ENCODE measurements at places on chromosomes 11 and 22.

GRCh38 chr11:34558211-34558610 is 44.6 kb upstream of the ELF5 start:
- no peak for DNase-seq

- DNase-seq: no peak
Observed at GRCh38 chr22:30028731-30029130, 51.5 kb upstream of the HORMAD2 start.

DNA sequence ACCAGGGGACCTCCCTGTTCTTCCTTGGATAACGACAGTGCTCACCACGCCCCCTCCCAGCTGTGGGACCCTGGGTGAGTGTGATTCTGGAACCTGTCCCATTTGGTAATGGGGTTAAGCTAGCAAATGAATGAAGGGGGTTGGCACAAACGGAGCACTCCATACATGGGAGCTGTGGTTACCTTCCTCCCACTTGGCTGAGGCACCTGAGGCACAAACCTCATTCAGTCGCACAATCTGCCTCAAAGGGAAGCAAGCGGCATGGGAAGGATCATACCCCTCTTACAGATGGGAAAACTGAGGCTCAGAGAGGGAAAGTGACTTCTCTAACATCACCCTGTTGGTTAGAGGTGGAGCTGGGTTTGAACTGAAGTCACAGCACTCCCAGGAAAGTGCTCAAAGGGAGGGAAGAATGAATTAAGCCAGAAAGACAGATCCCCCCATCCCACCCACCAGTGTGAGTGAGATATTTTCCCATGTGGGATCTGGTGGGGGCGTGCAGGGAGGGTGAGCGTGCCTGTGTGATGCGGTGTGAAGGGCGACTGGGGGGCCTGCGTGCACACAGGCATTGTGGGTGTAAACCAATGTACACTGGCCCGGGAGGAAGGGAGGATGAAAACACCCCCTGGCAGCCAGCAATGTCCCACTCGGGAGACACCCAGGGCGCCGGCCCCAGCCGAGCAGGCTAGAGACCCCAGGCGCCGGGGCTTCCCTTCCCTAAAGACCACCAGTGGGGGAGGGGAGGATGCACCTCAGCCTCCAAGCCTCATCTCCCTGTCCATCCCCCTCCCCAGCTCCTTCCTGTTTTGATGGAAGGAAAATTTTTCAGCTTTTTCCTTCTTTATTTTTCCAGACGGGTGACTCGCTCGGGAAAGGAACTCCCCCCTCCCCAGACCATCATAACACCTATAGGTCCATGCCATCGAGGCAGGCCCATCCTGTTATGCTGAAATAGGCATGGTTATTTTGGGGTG is 8.0 kb upstream of the PDGFB start:
- DNase-seq: no peak

DNA sequence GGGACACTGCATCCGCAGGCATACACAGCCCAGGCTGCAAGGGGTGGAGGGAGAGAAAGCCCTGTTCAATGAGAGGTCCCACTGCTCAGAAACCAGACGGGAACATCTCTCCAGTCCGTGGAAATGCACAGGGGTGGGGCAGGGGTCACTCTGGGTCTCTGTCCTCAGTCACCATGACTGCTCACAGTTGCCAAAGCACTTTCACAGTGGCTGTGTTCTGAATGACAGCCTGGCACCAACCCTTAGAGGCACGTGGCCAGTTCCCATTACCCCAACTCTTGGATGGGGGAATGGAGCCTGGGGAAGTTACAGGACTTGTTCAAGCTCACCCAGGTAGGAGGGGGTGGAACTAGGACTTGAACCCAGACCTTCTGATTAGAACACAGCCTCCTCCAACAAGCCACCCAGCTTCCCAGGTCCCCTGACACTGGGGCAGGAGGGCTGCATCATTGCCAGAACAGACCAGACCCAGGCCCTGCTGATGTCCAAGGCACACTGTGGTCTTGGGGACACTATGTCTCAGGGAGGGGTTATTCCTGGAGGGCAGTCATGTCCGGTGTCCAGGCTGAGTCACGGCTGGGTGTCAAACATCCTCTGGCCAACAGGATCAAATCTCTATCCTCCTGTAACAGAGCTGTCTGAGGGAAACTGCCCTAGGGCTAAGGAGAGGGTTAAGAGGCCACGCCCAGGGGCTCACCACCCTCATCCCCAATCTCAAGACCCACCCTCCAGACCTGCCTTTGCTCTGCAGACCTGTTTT is 8.2 kb downstream of the ZNF70 start:
- no peak for DNase-seq

GRCh38 chr22:42785706-42786499 is 65.2 kb upstream of the A4GALT start:
- no peak for DNase-seq

GRCh38 chr11:45752106-45752505 is 52.8 kb upstream of the SLC35C1 start:
- DNase-seq: no peak

- peak; percentile 46 for DNase-seq
Observed at GRCh38 chr11:121655537-121656327, 203.0 kb upstream of the SORL1-AS1 start.

- no peak for DNase-seq
Observed at GRCh38 chr11:126332221-126332711, 23.2 kb upstream of the ST3GAL4 start.

- no peak for DNase-seq
Observed at GRCh38 chr11:103907548-103908455, 128.6 kb upstream of the DDI1 start.

GRCh38 chr11:34145847-34146381 is 40.5 kb downstream of the NAT10 start:
- no peak for DNase-seq

GRCh38 chr11:127334466-127334865 is 333.9 kb upstream of the KIRREL3 start:
- no peak for DNase-seq

- no peak for DNase-seq
Observed at GRCh38 chr11:97502201-97502600, 1112.4 kb downstream of the JRKL start.

GRCh38 chr22:49140911-49141665 is 686.6 kb downstream of the BRD1 start:
- DNase-seq: no peak

GRCh38 chr11:73359930-73360742 is 16.1 kb upstream of the RELT start:
- no peak for DNase-seq

DNA sequence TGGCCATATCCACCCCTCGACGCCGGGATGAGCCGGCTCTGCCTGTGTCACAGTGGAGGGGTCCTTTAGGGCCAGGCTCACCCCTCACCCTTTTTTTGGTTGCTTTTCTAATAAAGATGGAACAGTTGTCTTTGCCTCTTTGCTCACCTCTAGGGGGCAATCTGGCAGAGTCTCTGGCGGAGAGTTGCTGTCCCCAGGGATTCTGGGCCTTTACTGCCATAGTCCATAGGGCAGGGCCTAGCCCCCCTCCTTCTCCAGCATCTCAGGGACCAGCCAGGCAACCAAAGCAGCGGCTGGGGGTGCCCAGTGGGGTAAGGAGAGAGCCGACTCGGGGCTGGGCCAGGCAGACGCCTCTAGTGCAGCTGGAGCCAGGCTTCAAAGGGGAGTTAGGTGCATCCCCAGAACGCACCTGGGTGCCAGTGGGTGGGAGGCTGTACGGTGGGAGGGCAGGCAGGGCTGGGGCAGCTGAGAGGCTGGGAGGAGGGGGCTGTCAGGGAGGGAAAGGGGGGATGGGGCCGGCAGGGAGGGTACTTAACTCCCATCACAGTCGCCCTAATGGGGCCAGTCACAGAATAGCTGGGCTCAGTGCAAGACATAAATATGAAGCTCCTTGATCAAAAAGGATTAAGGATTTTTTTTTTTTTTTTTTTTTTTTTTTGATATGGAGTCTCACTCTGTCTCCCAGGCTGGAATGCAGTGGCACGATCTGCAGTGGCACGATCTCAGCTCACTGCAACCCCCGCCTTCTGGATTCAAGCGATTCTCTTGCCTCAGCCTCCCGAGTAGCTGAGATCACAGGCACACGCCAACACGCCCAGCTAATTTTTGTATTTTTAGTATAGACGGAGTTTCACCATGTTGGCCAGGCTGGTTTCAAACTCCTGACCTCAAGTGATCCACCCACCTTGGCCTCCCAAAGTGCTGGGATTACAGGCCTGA is 2.5 kb upstream of the SUSD2 start:
- DNase-seq: no peak

GRCh38 chr11:129331871-129332274 is 43.8 kb upstream of the BARX2 start:
- DNase-seq: peak; percentile 40

DNA sequence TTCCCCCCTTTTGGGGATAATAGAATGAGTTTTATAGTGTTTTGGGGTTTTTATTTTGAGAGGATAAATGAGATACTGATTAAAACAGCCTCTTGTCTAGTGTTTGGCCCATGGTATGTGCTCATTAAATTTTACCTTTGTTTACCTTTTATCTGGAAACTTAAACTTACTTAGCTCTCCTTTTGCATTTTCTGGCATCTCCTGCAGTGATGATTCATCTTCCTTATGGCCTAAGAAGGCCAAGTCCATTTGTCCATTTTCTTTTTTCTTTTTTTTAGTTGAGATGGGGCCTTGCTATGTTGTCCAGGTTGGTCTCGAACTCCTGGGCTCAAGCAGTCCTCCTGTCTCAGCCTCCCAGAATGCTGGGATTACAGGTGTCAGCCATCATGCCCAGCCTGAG is 156.3 kb downstream of the COMMD9 start:
- DNase-seq: no peak

- no peak for DNase-seq
Observed at GRCh38 chr11:57476047-57476756, 15.9 kb downstream of the RTN4RL2 start.

- peak; percentile 28 for DNase-seq
Observed at GRCh38 chr11:17063171-17064002, 14.1 kb downstream of the RPS13 start.

- DNase-seq: no peak
Observed at GRCh38 chr11:71447791-71448256, 369 bp downstream of the DHCR7 start.

GRCh38 chr11:28460348-28460747 is 352.2 kb downstream of the METTL15 start:
- no peak for DNase-seq

GRCh38 chr11:35343033-35343598 is 76.2 kb downstream of the SLC1A2 start:
- DNase-seq: no peak

GRCh38 chr11:69661413-69661715 is 13.8 kb downstream of the LTO1 start:
- no peak for DNase-seq

DNA sequence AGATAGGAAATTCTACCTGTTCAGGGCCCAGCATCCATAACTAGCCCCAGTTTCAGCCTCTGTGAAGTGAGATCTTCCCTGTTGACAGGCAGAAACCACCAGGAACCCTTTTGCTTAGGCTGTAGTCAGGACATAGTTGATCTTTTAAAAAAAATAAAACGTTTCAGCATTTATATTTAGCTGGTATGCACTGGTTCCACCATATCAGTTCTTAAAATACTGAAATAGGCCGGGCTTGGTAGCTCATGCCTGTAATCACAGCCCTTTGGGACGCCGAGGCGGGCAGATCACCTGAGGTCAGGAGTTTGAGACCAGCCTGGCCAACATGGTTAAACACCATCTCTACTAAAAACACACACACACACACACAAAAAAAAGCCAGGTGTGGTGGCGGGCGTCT is 35.3 kb downstream of the GALNT18 start:
- DNase-seq: no peak

- no peak for DNase-seq
Observed at GRCh38 chr22:41856469-41856868, 23.6 kb downstream of the SREBF2 start.

DNA sequence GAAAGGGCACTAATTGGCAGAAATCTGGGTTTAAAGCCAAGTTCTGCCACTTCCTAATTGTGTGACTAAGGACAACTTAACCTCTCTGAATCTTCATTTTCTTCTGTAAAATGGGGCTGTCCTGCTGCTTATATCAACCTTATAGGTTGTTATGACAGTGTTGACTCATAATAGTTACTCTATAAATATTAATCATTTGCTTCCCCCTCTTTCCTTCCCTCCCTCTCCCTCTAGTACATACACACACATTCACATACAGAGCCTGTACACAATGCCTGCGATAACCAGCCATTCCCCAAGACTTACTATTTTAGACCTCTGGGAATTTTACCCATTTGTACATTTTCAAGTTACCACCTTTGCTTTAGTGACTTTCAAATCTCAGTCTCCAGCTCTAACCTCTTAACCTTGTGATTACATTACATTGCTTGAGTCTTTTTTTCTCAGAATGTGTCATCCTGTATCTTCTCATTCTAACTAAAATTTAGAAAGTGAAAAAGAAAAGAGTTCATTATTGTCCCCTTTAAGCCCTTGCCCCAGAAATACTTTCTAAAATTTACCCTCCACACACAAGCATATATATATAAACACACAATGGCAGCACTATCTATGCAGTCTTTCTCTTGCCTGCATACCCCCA is 31.9 kb downstream of the GDPD4 start:
- no peak for DNase-seq

DNA sequence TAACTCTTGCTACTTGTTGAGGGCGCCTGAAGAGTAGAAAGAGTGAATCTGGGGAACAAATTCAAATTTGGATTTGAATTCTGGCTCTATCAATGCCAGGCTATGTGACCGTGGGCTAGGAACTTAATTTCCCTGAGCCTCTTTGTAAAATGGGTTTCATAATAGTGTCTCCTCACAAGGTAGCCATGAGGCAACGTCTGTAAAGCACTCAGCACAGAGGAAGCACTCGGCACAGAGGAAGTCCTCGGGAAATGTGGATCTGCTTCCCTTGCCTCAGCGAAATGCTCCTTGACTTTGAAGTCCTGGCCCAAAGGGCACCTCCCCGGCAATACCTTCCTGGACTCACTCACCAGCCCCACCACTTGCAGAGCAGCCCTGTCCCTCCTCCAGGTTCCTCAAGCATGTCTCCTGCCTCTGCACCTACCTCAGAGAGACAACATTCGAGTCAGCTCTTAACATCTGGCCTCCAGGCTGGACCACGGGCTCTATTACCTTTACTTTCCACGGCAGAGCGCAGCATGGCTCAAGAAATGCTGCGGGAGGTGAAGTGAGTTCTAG is 17.7 kb downstream of the CD6 start:
- no peak for DNase-seq

DNA sequence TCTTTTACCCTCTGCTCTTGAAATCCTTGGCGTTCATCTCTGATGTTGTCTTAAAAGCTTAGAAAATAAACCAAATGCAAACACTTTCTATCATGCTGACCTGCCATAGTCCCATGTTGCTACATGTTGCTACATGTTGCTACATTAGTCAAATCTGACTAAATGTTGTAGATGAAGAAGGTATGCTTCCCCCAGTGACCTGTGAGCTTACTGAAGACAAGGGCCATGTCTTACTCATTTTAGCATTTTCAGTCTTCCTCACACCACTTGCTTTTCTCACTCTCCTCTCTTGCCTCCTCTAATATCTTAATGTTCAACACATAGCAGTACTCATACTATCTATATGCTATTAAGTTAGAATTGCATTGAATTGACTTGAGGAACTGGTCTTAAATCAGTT is 346.4 kb upstream of the MTNR1B start:
- DNase-seq: no peak

DNA sequence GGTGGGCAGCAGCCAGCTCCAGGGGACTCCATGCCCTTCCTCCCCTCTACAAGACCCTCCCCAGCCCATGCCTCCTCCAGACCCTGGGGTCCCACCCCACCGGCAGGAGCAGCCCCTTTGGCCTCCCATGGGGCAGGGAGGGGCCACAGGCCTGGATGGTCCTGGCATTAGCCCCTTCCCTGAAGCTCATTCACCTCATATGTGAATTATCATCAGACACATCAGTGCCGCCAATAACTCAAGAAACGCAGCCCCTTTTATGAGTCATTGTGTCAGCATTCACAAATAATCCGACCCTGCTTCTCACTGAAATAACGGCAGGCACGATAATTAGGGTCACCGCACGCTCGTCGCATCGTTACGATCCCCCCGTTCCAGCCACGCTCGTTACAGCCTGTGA is 124.2 kb downstream of the BRD1 start:
- no peak for DNase-seq
